ENCODE measurements at places on chromosomes 5 and 9.

GRCh38 chr5:163505049-163505367, 411 bp upstream of the MAT2B start:
- no peak for DNase-seq

- peak; percentile 5 for DNase-seq
Observed at GRCh38 chr5:143758750-143759149, 53.2 kb upstream of the HMHB1 start.

DNA sequence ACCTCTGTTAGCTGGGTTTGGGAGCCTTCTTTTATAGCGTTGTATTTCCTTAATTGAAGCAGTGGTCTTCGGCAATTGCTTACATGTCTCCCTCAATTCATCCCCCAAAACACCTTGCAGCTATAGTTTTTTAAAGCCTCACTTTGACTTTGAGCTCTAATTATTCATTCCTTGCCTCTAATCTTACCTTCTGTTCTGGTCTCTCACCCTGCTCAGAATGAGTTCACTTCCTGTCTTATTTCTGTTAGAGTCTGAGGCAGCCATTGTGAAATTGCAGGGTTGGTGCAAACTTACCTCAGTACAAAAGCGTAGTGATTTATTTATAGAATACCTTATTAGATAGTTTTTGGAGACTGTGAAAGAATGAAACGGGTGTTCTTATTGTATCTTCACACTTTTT, 35.0 kb downstream of the AOPEP start:
- no peak for DNase-seq

DNA sequence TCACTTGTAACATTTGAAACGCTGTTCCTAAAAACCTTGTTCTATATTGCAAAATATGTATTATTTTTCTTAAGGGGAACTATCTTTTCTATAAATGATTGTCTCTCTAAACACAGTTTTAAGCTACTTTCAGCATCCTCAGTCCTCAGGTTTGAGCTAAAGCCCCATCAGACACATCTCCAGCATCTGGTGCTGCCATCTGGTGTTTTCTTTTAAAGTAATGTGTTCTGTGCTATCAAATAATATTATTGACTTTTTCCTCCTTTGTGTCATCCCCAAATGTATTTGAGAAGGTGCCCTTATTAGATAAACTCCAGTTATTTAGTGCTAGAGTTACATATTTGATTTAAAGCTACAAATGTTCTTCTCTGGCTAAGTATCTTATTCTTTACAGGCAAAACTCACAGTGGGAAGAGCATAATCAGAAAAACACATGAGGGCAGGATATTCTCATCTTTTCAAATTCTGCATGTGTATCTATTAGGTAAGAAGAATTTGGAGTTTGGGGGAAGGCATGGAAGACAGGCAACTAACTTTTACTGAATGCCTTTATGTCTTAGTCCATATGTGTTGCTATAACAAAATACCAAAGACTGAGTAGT, 27.5 kb downstream of the ZNF474 start:
- no peak for DNase-seq

- no peak for DNase-seq
Observed at GRCh38 chr5:106862450-106863193, 808.1 kb downstream of the EFNA5 start.

DNA sequence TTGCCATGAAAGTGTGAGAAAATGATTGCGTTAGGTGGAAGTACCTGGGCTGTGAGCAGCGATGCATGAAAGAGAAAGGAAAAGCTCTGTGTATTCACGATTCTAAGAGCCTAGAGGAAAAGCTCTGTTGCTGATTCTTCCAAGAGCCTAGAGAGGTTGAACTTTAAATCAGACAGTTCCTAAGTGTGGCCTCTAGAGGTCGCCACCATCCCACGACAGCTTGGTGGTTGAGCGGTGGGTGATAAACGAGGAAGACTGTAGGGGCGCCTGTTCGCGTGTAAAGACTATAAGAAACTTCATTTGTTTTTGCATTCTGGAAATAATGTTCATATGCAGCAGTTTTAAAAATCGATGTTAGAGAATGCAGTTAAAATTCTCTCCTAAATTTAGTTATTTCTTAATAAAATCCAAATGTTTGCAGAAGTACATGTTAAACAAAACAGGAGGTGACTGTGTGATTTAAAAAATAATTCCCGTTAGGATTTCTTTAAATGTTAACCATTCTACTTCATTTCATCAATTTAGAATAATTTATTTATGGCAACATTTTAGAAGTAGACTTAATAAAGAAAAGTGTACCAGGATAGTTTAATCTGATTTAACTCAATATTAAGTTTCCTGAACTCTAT, 107.7 kb downstream of the TENT4A start:
- DNase-seq: peak; percentile 46

DNA sequence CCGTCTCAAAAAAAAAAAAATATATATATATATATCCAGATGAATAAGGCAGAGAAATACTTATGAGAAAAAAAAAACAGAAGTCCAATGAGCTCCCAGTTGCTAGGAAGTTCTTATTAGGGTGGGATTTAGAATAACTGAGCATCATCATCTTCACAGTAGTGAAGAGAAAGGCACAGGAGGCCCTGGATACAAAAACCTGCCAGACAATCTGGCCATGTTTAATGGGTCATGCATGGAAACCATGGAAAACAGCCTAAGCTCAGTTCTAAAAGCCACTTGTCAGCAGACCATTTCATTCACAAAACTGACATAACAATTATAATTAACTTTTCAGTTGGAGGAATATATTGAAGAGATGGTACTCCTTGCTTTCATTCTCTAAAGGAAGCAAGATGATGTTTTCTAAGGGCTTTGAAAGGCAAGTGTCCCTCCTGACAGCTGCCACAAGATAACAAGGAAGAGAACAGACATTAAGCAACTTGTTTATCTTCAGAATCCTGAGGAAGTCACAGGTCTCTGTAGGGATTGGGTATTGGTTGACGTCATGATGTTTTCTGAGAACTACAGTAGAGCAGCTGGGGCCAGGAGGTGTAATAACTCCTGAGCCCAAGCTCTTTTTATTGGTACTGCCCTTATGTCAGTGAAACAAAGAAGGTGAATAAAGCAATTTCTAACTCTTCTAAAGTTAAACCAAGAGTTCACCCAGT, 463.1 kb downstream of the DMAC1 start:
- no peak for DNase-seq

- no peak for DNase-seq
Observed at GRCh38 chr9:86286278-86286677, 3.9 kb upstream of the ISCA1 start.

GRCh38 chr9:69153707-69154521, 20.2 kb upstream of the TJP2 start:
- DNase-seq: no peak

DNA sequence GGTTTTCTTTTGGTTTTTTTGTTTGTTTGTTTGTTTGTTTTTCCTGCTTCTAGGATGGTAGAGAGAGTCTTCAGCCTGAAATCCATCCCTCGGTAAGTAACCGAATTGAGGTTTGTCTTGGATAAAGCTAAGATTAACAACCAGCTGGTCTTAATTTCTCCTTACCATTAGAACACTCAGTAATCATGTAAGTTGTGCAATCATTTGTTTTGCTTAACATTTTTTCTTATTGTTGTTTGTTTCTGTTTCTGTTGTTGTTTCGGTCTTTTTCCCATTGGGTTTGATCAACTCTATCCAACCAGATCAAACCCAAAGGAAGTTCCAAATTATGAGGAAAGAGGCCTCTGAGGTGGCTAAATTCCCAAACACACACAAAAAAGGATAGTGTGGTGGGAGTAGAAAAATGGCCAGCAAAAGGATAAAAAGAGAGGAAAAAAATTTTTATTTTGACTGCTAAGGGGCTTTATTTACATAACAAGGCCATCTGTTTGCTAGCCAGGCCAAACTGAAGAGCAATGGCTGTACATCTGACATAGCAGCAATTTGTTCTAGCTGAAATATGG, 49.6 kb upstream of the ANKRD31 start:
- DNase-seq: no peak

DNA sequence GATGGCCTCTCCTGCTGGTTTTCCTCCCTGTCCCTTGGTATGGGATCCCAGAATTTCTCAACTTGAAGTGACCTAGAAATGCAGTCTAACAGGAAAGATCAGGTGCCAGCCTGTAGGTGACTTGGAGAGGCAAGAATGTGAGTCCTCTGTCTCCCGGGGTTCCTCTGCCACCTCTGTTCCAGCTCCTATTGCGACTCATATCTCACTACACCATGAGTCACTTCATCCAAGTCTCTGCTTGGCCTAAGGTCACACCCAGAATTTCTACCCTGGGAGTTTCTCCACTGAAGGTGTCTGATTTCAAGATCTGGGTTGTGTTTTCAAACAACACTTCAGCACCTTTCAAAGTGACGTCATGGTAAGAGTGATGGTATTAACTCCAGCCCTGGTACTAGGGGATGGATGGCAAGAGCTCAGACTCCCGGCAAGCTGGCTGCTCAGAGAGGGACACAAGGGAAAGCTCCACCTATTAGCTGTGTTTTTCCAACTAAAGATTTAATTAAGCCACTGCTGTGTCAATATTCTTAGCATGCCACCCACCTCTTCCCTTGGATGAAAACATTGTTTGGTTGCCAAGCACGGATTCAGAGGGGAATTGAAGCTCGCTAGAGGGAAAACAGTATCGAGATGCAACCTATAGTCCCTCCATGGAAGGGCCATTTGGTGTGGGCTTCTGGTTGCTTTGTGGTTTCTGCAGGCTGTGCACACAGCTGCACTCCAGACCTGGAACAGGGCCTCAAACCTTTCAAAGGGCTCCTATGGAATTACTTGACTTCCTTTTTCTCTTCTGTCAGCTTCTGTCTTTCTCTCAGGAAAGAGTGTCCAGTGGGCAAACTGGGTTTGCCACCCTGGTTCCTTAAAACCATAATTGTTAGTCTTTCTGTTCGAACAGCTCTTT, 205.7 kb downstream of the GAS1 start:
- no peak for DNase-seq

DNA sequence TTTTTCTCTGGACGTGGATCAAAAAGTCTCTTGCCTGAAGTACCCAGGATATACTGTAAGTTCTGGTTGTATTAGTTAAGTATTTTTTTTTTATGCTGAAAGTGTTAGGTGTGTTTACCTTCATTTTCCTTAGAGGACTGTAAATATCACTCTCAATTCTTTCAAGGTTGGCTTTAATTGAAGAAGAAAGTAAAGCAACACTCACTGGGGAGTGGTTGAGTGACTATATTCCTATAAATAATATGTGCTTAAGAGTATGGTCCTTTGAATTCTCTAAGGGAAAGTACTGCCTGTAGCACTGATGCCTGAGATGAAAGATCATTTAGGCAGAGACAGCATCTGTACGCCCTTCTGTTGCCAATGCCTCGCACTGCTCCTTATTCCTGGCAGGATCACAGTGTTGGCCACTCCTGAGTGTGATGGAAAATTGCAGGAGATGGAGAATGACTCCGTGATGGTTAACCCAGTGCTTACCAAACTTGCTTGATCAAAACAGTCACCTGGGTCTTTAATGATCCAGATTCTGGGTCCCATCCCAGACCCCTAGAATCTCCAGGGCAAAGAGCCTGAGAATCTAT, 182.0 kb upstream of the MPDZ start:
- no peak for DNase-seq

- DNase-seq: no peak
Observed at GRCh38 chr5:29037716-29038115, 1999.3 kb upstream of the CDH9 start.

DNA sequence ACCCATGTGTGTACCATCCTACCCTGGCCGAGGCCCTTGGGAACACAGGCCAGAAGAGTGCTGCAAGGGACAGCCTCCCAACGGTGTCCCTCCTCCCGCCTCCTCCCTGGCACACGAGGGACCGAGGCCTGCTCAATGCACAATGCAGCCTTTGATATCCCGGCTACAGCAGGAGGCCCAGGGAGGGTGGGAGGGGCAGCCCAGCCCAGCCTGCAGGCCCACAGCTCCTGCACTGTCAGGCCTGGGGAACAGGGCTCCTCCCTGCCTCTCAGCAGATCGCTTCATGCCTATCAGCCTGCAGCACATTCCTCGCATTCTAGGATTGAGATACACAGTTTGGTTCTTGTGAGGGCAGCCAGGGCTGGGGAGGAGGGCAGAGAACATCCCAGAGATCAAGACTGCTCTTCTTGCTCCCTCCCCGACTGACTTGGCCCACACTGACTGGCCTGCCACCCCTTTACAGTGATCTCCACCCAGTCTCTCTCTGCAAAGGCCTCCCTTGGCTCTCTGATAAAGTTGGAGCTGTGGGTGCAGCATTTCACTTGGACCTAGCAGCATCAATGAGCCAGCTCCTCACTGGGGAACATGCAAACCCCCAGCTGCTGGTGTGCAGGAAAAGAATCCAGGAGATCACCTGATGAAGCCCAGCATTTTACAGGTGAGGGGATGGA, at the start of gene SH3TC2:
TSS of gene SH3TC2 (minus strand) at position 46 of the 671 bp plus-strand sequence. CDS start at position 6, 40 bp downstream.
- DNase-seq: no peak

GRCh38 chr5:117434254-117434653, 859.6 kb upstream of the SEMA6A start:
- no peak for DNase-seq

DNA sequence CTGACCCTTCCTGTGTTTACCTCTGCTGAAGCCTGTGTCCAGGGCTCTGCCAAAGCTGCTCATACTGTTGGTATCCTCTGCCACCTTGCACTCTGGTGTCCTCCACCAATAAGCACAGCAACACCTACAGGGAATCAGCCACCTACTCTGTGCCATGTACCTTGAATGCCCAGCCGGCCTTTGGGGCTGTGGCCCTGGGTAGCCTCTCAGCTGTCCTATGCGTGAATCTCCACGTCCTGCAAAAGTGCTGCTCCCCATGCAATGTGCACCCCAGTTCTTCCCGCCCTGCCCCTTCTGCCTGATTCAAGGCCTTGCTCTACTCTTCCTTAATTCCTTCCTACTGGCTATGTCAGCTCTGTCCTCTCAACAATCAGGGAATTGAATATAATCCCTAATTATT, 506.5 kb downstream of the ARHGEF28 start:
- DNase-seq: no peak

DNA sequence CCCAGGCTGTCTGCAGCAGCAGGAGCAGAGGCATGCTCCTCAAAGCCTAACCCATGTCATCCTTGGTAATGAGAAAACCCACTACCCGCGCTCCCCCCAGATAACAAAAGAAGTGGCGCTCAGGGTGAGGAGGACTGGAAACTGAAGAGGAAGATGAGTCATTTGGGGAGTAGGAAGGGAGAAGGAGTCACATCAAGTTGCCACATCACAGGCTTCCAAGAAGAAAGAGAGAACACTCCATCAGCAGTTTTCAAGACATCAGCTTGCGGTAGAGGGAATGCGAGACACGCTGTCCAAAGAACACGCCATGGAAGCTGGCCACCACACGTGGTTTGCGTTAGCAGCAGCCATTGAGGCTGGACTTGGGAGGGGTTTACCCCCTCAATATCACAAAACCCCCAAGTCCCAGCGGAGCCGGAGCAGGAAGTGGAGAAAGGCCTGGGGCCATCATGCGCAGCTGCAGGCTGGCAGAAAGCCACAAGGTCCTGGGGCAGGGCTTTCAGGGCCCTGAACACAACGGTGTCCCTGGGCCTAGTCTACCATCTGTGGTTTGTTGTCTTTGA, 41.5 kb downstream of the SH3PXD2B start:
- no peak for DNase-seq

- no peak for DNase-seq
Observed at GRCh38 chr5:111439473-111440075, 72.8 kb downstream of the STARD4 start.

All from GM19239 (cell line).